ENCODE measurements at places on chromosomes 7 and 10. TPM values are rescaled to one million over a fixed set of nuclear protein-coding genes. Genes with fewer than 3 reads are reported as not detected.
A peak's percentile ranks its signal among the peaks of the same experiment; 100 is the strongest.

DNA sequence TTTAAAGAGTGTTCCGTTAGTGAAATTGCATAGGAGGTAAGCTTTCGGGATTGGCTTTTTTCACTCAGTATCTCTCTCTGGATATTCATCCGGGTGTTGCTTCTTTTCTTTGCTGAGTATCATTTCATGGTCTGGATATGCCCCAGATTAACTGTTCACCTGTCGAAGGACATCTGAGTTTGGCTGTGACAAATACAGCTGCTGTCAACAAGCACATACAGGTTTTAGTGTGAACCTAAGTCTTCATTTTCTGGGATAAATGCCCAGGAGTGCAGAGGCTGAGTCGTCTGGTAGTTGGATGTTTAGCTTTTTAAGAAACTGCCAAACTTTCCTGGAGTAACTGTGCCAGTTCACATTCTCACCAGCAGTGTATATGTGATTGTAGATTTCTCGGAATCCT, 5.6 kb downstream of the DOCK1 start:
- no peak overlapping the region for H3K4me3 ChIP-seq
- no peaks in the 10 kb centered on the region for H3K4me1 ChIP-seq
- H3K27ac ChIP-seq = no peak overlapping the region
- DNase-seq = no peak
- peaks cover 16% of the 10 kb centered on the region for H3K27me3 ChIP-seq
- no peaks in the 10 kb centered on the region for H3K36me3 ChIP-seq

Gene DPYSL4
- total RNA-seq = 3.2 TPM

Gene NKX2-3
- total RNA-seq = not detected

- H3K27me3 ChIP-seq = no peaks in the 10 kb centered on the region
- H3K27ac ChIP-seq = peak overlapping the region; percentile 35
- DNase-seq = no peak
- H3K36me3 ChIP-seq = peaks cover 6% of the 10 kb centered on the region
Measured at GRCh38 chr10:14580671-14581332, 193.9 kb downstream of the FAM107B start.

DNA sequence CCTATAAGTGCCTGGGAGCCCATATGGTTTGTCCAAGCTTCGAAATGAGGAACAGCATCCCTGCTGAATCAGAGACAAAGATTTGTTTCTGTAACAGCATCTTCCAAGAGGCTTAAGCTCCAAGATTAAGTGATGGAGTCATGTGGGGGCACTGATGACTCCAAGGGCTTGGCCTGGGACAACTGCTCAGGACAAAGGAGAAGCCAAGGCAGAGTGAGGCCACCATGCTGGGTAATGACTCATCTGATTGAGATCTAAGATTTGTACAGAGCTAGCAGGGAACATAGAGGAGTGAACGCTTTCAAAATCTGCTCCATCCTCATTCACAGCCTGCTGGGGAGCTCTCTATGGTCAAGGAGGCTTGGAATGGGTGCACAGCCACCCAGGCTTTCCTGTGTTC, 49.3 kb downstream of the C10orf120 start:
- no peak for DNase-seq
- H3K27me3 ChIP-seq = peaks cover 39% of the 10 kb centered on the region
- H3K36me3 ChIP-seq = no peaks in the 10 kb centered on the region
- no peak overlapping the region for H3K4me3 ChIP-seq
- H3K27ac ChIP-seq = no peak overlapping the region

Gene FAM24B
- 18.0 TPM for total RNA-seq

Gene HOXA10
- total RNA-seq = 0.75 TPM

GRCh38 chr7:16881844-16882243, at the start of gene AGR3:
Gene AGR3, minus strand, starts transcription at chr7:16881983. Its CDS starts 3,365 bp downstream, at chr7:16878618.
- no peak within 1 kb of the TSS for H3K27ac ChIP-seq
- no peaks in the 10 kb centered on the region for H3K4me1 ChIP-seq
- no peaks in the 10 kb centered on the region for H3K36me3 ChIP-seq
- DNase-seq = no peak

- no peaks in the 10 kb centered on the region for H3K4me1 ChIP-seq
- H3K27ac ChIP-seq = no peak within 1 kb of the TSS
Measured at GRCh38 chr10:122461367-122461728, at the start of gene HTRA1. Gene HTRA1, plus strand, starts transcription at chr10:122461553. Its CDS starts 100 bp downstream, at chr10:122461653.

DNA sequence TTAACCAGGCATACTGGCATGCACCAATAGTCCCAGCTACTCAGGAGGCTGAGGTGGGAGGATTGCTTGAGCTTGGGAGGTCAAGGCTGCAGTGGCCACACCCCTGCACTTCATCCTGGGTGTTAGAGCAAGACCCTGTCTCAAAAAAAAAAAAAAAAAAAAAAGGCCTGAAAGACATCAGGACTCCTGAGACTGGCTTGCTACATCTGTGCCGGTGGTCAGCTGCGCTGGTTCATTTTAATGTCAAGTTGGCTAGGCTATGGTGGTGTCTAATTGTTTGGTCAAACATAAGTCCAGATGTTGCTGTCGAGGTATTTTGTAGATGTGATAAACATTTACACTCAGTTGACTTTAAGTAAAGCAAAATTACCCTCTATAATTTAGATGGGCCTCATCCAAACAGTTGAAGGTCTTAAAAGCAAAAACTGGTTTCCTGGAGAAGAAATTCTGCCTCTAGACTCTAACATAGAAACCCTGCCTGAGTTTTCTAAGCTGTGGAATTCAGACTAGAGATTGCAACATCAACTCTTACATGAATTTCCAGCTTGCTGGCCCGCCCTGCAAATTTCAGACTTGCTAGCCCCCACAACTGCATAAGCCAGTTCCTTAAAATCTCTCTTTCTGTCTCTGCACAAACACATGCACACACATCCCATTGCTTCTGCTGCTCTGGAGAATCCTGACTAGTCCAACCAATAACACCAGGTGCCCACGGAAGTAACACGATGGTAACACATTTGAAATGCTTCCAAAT, 18.2 kb downstream of the MYOF start:
- no peak for DNase-seq
- no peaks in the 10 kb centered on the region for H3K36me3 ChIP-seq
- H3K4me3 ChIP-seq = no peak overlapping the region
- H3K27me3 ChIP-seq = no peaks in the 10 kb centered on the region

DNA sequence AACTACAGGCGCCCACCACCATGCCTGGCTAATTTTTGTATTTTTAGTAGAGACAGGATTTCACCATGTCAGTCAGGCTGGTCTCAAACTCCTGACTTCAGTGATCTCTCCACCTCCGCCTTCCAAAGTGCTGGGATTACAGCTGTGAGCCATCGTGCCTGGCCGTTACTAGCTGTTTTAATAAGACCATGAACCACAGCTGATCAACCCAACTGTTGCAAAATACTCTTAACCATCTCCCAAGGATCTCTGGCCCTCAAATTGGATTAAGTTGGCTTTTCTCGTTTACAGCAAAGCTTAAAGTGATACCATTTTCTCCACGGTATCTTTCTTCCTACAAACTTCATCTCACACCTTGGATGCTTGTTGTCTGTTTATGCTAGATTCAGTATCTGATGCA, 18.3 kb downstream of the ZFAND2A start:
- no peak overlapping the region for H3K27ac ChIP-seq
- no peaks in the 10 kb centered on the region for H3K27me3 ChIP-seq
- no peak overlapping the region for H3K4me3 ChIP-seq
- H3K36me3 ChIP-seq = no peaks in the 10 kb centered on the region
- peaks cover 19% of the 10 kb centered on the region for H3K4me1 ChIP-seq

Gene TAS2R41
- total RNA-seq = 0.46 TPM

Gene NXPH1
- not detected for total RNA-seq

DNA sequence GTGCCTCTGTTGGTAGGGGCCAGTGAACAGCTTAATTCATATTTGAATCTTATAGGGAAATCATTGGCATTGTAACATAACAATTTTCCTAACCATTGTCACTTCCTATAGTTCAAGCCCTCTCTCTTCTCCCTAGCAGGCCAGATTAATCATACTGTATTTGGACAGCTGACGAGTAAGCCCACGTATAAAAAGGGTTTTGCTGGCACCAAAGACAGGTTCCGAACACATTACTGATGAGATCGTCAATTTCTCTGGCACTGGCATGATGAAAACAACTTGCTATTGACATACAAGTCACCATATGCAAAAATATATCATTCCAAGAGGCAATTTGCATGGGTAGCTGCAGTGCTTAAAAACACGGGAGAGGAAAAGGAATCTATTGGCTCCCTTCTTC, 891.1 kb upstream of the AUTS2 start:
- no peaks in the 10 kb centered on the region for H3K4me1 ChIP-seq
- no peak overlapping the region for H3K27ac ChIP-seq
- DNase-seq = no peak

GRCh38 chr7:103594186-103594585, 148.2 kb upstream of the SLC26A5 start:
- H3K27me3 ChIP-seq = no peaks in the 10 kb centered on the region
- no peak overlapping the region for H3K4me3 ChIP-seq
- DNase-seq = no peak
- H3K4me1 ChIP-seq = no peaks in the 10 kb centered on the region
- no peaks in the 10 kb centered on the region for H3K36me3 ChIP-seq
- no peak overlapping the region for H3K27ac ChIP-seq

GRCh38 chr10:97631098-97631497, 2.2 kb downstream of the MORN4 start:
- peaks cover 2% of the 10 kb centered on the region for H3K4me1 ChIP-seq
- no peaks in the 10 kb centered on the region for H3K36me3 ChIP-seq
- no peak for DNase-seq
- H3K27me3 ChIP-seq = peaks cover 9% of the 10 kb centered on the region
- H3K4me3 ChIP-seq = no peak overlapping the region
- H3K27ac ChIP-seq = no peak overlapping the region

GRCh38 chr10:100489396-100489795, 26.6 kb downstream of the WNT8B start:
- DNase-seq = no peak
- H3K36me3 ChIP-seq = peaks cover 14% of the 10 kb centered on the region
- no peaks in the 10 kb centered on the region for H3K27me3 ChIP-seq
- no peak overlapping the region for H3K27ac ChIP-seq
- no peaks in the 10 kb centered on the region for H3K4me1 ChIP-seq
- H3K4me3 ChIP-seq = no peak overlapping the region

Gene JAKMIP3
- total RNA-seq = 0.32 TPM

- H3K27ac ChIP-seq = no peak overlapping the region
- no peak for DNase-seq
- no peaks in the 10 kb centered on the region for H3K36me3 ChIP-seq
- H3K27me3 ChIP-seq = peaks cover 2% of the 10 kb centered on the region
Measured at GRCh38 chr10:62619413-62619738, 185.1 kb upstream of the ADO start.

Gene PSMC2
- total RNA-seq = 66.0 TPM

Gene CFAP69
- total RNA-seq = 0.53 TPM

Gene DGKI
- total RNA-seq = not detected

DNA sequence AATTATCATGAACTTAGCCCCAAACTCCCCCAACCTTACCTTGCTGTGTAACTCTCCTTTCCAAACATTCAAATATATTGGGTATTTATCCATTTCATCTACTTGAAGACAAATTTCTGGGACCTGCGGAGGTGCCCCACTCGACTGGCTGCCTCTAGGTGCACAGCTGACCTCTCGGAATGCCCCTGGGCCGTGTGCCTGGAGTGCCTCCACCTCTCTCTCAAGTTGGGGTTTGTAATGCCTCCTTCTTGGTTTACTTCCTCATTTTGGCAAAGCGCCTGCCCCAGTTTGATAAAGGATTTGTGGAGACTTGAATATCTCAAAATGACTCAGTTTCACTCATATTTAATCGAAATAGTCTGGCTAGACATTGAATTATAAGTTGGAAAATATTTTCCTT, 16.6 kb downstream of the ZNF777 start:
- no peak overlapping the region for H3K4me3 ChIP-seq
- DNase-seq = no peak
- H3K4me1 ChIP-seq = peaks cover 4% of the 10 kb centered on the region
- H3K27ac ChIP-seq = no peak overlapping the region
- no peaks in the 10 kb centered on the region for H3K27me3 ChIP-seq

GRCh38 chr10:102300278-102300843, 55.0 kb downstream of the GBF1 start:
- H3K27me3 ChIP-seq = no peaks in the 10 kb centered on the region
- no peaks in the 10 kb centered on the region for H3K36me3 ChIP-seq
- no peak for DNase-seq

Gene OIT3
- not detected for total RNA-seq

Gene PON1
- total RNA-seq = not detected

DNA sequence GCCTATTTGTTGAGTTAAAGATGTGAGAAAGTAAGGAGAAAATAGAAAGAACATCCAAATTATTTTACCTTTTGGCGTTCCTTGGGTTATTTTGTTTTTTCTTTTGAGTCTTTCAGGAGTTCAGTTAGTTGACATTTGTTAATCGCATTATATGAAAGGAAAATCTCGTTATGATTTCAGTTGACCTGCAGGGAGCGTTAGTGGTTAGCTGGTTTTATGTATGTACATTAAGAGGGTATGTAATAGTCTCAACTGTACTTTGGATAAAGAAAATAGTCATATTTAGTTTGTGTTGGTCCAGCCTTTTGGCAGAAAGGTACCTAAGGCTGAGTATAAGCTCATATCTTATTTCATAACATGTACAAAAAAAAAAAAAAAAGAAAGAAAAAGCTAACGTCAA, 4.0 kb downstream of the BMPER start:
- H3K27me3 ChIP-seq = peaks cover 13% of the 10 kb centered on the region
- peaks cover 3% of the 10 kb centered on the region for H3K4me1 ChIP-seq
- H3K36me3 ChIP-seq = no peaks in the 10 kb centered on the region
- no peak overlapping the region for H3K4me3 ChIP-seq
- no peak for DNase-seq

GRCh38 chr10:98226508-98227144, 41.4 kb downstream of the LOXL4 start:
- no peaks in the 10 kb centered on the region for H3K4me1 ChIP-seq
- no peaks in the 10 kb centered on the region for H3K27me3 ChIP-seq
- H3K4me3 ChIP-seq = no peak overlapping the region
- DNase-seq = no peak
- no peaks in the 10 kb centered on the region for H3K36me3 ChIP-seq

Gene LIPM
- total RNA-seq = not detected

DNA sequence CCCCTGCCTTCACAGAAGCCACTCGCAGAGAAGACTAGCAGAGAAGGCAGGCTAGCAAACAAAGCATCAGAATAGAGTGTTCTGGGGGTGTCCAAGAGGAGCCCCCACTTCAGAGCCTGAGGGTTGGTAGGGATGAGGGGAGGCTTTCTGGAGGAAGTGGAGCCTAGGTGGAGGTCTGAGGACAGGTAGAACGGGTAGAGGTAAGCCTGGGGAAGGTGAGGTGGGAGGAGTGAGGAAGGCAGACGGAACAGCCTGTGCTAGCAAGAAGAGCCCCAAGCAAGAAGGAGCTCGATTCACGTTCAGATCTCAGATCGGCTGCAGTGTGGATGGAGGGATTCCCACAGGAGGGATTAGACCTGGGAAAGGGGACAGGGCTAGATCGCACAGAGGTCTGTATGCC, 66.0 kb upstream of the DUSP5 start:
- DNase-seq = no peak
- H3K4me3 ChIP-seq = no peak overlapping the region
- H3K4me1 ChIP-seq = peaks cover 5% of the 10 kb centered on the region
- H3K27ac ChIP-seq = no peak overlapping the region
- no peaks in the 10 kb centered on the region for H3K36me3 ChIP-seq
- no peaks in the 10 kb centered on the region for H3K27me3 ChIP-seq

Gene KAT6B
- total RNA-seq = 82.1 TPM

Gene SLC26A5
- total RNA-seq = 0.22 TPM

GRCh38 chr7:85224171-85224570, 37.3 kb upstream of the SEMA3D start:
- H3K27ac ChIP-seq = no peak overlapping the region
- no peak for DNase-seq
- no peaks in the 10 kb centered on the region for H3K27me3 ChIP-seq
- no peak overlapping the region for H3K4me3 ChIP-seq

Gene SPDYE16
- total RNA-seq = 0.79 TPM
